HTR-8/SVneo (cell line): ENCODE measurements at places on chromosomes 3 and 15.

- DNase-seq = no peak
Measured at GRCh38 chr3:25037049-25037547, 391.0 kb upstream of the RARB start.

GRCh38 chr15:38524156-38524555 lies 40.5 kb downstream of the RASGRP1 start:
- no peak for DNase-seq

GRCh38 chr3:188006726-188007393 lies 147.1 kb upstream of the LPP start:
- no peak for DNase-seq

DNA sequence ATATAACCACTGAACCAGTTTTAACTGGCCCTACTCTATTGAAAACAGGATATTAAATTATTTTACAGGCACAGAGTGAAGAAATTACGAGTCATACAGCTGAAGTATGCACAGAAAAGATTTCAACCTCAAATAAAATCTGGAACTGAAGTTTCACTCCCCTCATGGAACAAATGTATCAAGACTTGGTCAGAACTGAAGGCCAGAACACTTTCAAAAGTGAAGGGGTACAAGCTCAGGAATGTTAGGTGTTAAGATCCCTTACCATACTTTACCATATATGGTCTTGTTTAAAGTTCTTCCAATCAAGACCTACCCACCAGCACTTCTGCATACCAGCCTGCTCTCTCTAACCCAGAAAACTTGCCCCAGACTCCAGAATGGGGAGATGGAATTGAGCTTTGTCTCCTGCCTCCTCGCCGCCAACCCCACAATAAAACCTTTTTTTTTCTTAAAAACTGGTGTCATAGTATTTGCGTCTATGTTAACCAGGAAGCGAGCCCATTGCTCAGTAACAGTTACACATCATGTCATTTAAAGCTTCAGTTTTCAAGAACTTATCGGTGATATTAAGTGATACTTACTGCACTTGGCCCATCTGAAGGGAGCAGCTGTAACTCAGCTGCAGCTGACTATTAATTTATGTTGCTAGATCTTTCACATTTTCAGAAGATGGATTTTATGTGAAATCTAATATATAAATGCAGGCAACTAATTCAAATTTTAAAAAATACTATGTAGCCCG lies 59.9 kb downstream of the OXSM start:
- no peak for DNase-seq

GRCh38 chr15:78638658-78639314 lies 2.2 kb downstream of the CHRNB4 start:
- peak; percentile 69 for DNase-seq

GRCh38 chr3:141127344-141128125 lies 76.4 kb downstream of the SPSB4 start:
- DNase-seq = no peak

- DNase-seq = no peak
Measured at GRCh38 chr15:41259546-41260189, 28.6 kb downstream of the CHP1 start.

DNA sequence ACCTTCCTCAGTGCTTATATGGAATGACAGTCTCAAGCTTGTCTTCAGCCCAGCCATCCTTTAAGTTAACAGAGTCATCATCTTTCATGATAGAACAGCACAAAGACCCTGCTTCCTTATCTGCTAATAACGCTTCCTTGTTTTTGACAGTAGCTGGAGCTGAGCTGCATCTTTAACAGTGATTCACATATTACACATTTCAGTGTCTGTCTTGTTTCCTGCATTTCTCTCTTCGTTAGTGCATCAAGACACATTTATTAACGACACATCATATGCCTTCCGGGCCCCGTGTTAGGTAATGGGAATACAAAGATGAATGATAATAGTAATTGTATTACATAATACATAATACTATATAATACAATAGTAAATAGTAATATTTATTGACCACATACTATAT lies 30.2 kb upstream of the GREM1 start:
- DNase-seq = no peak

- DNase-seq = no peak
Measured at GRCh38 chr3:169815590-169816150, 3.0 kb upstream of the LRRC34 start.

DNA sequence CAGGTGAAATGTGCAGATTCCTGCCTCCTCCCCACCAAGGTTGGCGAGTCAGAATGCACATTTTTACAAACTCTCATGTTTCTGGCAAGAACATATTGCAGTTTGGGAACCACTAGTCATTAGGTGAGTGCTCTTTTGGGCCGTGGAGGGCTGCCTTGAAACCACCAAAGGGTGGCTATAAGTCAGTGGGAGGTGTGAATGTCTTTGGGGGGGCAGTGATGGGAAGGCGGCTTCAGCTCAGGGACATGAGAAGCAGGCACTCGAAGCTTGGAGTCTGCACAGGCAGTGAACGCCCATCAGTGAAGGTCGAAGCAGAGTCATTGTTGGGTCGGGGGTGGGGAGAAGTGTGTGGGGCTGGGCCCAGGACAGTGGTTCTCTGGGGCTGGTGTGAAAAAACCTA lies 1.1 kb downstream of the NOX5 start:
- no peak for DNase-seq
